ENCODE measurements at places on chromosomes 12 and 14.

GRCh38 chr14:92690171-92691011, 58.0 kb downstream of the LGMN start:
- DNase-seq: no peak

DNA sequence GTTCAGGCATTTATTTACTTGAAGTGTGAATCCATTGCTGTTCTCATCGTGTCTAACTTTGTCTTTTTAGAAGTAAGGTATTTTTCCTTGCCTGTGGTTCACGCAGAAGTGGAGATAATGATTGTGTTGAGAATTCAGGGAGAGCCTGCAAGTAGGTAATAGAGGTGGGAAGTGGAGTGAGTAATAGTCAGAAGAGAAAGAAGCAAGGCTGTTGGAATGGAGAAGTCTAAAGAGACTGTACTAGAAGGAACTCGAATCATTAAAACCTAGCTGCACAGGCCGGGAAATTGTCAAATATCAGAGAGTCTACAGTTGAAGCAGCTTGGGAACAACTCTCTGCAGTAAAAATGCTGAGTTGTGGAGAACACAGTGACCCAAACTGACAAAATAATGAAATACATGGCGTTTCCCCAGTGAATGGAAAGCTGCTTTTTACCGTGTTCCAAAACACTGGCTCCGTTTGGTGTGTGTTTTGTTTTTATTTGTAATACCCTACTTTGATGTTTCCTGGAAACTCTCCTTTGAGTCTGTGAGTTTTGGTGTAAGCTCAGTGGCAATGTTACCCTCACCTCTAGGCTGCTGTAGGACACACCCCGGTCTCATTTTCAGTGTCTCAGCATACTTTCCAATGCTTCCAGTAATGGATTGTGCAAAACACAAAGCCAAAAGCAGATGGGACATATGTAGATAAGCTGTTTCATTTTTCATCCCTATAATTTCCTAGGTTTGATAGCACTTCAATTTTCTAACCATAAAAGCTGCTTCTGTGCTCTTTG, 146.6 kb downstream of the CRADD start:
- DNase-seq: no peak

- DNase-seq: no peak
Measured at GRCh38 chr14:90791486-90791885, 24.7 kb downstream of the TTC7B start.

DNA sequence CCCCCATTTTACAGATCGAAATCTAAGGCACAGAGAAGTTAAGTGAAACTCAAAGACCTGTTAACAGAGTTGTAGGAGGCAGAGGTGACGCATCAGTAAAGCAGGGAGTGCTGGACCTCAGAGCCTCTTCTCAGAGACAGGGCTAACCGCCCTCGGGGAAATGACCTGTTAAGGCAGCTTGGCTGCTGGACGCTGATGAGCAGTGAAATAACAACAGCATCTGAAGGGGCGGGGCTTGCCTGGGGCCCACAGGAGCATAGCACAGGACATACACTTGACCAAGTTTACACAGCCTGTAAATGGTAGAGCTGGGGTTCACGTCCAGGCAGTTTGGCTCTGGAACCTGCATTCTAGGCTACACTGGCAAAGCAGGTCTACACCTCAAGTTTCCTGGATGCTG, 39.3 kb downstream of the LRTM2 start:
- DNase-seq: no peak

GRCh38 chr14:97695456-97695981, 898.3 kb downstream of the VRK1 start:
- no peak for DNase-seq

- no peak for DNase-seq
Measured at GRCh38 chr14:22778084-22778483, 11.6 kb downstream of the OXA1L start.

- no peak for DNase-seq
Measured at GRCh38 chr12:132498931-132499330, 9.0 kb downstream of the FBRSL1 start.
